ENCODE measurements at places on chromosomes 13 and 19. TPM values are rescaled to one million over a fixed set of nuclear protein-coding genes. Genes with fewer than 3 reads are reported as not detected.

Gene CCDC8
- 36.2 TPM for total RNA-seq

Gene METTL21C
- 3.0 TPM for total RNA-seq

Gene ATP8B3
- total RNA-seq, result 0.99 TPM

Gene RASGRP4
- 1.8 TPM for total RNA-seq

Gene ZNF460
- total RNA-seq, result 95.8 TPM

Gene HRC
- 13.6 TPM for total RNA-seq

Gene WDR62
- total RNA-seq, result 2.5 TPM

Gene ZNF44
- 18.2 TPM for total RNA-seq

DNA sequence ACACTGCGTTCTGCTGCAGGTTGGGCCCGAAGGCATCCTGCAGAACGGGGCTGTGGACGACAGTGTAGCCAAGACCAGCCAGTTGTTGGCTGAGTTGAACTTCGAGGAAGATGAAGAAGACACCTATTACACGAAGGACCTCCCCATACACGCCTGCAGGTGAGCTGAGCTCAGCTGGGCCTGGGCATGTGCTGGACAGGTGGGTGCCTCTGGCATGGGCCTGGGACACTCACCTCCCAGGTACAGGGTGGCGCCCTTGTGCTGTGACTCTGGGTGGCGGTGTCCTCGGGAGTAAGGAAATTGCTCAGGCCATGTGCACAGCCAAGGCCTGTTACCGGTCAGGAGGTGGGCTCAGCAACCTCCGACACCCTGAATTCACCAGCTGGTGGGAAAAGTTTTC lies 14.2 kb downstream of the UPF1 start:
- no peak for DNase-seq

- no peak for DNase-seq
Measured at GRCh38 chr13:25192489-25192888, 20.4 kb upstream of the AMER2 start.

GRCh38 chr13:80342471-80343371 lies 1.8 kb upstream of the SPRY2 start:
- DNase-seq, result peak; percentile 58

DNA sequence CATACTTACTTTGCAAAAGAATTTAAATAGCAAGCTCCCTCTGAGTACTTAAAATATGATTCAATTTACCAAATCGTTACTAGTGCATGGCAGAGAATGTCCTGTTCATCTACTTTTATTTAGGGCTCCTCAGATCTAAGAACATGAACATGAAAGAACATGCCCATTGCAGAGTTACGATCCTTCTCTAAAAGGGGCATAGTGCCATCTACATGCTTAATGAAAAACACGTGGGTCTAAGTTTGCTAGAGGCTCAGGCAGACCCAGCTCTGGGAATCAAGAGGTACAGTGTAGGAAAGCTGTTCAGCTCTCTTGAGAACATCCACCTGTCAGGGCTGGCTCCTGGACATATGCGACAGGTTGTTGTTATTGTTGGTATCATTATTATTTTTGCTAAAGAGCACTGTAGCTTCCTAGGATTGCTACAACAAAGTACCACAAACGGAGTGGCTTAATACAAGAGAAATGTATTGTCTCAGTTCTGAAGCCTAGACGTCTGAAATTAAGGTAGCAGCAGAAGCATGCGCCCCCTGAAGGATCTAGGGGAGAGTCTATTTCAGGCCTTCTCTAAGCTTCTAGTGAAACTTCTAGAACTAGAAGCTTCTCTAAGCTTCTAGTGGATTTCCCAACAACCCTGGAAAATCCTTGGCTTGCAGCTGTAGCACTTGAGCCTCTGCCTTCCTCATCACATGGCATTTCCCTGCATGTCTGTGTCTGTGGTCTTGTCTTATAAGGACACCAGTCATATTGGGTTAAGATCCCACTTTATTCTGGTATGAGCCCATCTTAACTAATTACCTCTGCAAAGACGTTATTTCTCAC lies 133.9 kb downstream of the DCT start:
- DNase-seq, result no peak

- no peak for DNase-seq
Measured at GRCh38 chr19:35228177-35228930, at the start of gene FAM187B. TSS of gene FAM187B (minus strand) at chr19:35228739. CDS start at chr19:35228680, 59 bp downstream.

GRCh38 chr13:99227909-99228688 lies 27.4 kb downstream of the UBAC2 start:
- no peak for DNase-seq

DNA sequence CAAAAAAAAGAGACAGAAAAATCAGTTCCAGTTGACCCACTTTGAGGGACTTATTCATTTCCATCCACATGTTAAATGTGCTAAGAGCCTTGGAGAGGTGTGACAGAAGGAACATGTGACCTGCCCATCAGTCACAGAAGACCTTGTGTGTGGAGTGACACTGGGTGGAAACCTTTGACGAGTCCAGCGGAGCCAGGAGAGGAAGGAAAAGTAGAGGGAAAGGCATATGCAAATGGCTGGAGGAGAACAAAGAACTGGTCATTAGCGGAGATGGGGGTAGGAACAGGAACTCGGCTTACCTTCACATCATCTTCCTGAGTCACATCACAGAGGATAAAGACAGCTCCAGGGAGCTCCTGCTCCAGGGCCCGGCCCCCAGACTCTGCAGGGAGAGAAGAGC lies 2.3 kb downstream of the HSD17B14 start:
- no peak for DNase-seq

Measured in skin of body (tissue), 3 donors.